ENCODE measurements at places on chromosomes 6 and 20.
A peak's percentile ranks its signal among the peaks of the same experiment; 100 is the strongest.

DNA sequence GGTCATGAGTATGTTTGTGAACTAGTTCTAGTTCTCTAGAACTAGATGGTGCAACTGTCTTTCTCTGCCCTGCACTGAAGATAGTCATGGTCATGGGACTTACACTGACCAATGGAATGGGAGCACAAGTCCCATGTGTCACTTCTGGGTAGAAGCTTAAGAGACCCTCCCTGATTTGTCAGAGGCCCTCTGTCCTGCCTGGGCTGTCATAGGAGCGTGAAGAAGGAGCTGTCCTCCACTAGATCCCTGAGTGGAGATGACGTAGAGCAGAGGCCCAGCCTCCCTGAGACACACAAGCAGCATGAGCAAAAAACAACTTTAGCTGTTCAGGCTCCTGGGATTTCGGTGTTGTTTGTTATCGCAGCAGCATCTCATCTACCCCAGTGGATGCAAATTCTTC is 514.5 kb downstream of the PREX1 start:
- no peak for DNase-seq

DNA sequence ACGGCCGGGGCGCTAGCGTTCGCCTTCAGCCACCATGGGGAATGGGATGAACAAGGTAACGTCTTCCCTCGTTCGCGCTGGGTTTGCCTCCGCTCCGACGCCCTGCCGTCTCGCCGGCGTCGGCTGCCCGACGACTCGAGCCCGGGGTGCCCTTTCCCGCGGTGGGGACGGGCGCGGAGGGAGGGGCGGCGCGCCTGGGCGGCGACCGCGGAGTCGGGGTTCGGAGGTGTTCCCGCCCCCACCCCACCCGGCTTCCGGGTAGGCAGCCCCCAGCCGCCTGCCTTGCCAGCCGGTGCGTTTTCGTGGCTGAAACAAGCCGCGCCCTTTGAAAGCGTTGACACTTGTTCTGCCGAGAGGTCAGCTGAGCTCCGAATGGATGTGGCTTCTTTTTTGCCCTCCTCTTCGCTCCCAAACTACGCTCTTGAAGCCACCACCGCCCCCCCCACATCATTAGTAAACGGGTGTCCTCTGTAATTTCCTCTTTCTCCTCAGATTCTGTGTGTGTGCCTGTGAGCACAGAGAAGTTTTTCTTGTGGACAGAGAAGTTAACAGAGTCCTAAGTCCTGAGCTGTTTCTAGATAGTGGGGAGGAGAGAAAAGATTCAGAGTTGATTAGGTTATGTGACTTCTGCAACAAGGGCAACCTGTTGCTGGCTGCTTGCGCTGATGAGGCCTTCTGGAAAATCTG is 362 bp downstream of the DUSP22 start:
- DNase-seq: peak; percentile 42

DNA sequence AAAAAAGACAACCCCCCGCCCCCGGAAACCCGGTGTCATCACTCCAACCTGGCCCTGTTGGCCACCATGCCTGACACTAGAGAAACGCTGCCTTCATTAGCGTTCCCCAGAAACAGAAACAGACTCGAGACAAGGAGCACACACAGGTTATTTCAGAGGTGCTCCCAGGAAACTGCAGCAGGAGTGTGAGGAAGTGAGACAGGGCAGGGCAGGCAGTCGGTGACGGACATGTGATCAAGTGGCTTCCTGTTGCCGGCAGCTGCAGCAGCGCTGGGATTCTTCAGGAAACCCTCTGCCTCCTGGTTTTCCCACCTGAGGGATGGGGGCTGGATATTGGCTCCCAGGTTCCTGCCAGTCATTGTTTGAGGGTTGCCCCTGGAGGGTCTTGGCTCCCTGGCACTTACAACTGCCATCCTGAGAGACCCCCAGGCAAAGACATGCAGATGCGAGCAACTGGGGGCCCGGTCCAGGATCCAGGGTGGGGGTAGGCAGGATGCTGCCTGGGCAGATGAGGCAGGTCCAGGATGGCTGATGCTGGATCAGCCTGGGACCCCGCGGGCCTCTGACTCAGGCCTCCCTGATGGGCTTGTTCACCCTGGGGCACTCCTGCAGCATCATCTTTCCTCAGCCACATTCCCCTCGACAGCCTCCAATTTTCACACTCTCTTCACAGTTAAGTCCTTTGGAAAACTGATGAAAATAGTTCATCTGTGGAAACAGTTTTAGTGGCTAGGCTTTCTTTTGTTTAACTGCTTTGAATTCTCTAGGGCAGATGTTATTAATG is 150.7 kb upstream of the SYNDIG1 start:
- no peak for DNase-seq

DNA sequence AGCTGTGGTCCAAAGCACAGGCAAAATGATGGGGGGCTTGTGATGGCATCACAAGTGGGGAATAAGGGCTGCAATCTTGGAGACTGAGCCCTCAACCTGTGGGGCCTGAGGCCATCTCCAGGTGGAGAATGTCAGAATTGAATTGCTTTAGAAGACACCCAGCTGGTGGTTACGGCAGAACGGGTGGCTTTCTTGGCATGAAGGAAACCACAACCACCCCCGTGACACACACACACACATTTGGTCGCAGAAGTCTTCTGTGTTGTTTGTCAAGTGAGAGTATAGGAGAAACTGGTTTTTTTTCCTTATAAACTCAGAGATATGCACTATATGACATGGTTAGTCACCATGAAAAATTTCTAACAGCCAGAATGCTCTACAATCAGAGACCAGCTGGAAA is 139.5 kb upstream of the CDH4 start:
- no peak for DNase-seq

GRCh38 chr6:168756009-168756634 is 315.1 kb downstream of the SMOC2 start:
- no peak for DNase-seq

GRCh38 chr6:120869397-120869796 is 464.9 kb downstream of the TBC1D32 start:
- DNase-seq: no peak

DNA sequence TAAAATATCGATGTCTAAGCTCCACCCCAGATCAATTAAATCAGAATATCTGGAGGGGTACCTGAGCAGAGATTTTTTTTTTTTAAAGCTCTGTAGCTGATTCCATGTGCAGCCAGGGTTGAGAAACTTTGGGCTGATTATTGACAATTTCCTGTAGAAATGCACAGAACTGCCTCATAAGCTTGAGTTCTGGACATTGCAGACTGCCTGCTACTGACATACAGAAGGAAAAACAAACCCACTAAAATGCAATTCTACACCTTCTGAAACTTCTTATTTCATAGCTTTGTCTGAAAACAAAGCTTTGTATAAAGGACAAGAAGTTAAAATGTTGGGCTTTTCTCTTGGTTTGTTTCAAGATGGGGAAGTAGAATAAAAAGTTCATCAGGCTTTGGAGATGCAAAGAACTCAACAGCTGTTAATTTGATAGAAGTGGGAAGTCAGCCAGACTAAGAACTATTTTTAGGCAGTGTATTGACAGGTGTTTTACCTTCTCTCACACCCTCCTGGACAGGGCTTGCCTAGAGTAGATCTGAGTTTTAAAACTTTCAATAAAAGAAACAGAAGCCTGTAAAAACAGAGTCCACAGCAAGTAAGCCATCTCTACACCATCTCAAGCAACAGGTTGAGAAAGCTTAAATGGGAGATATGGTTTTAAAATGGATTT is 147.7 kb downstream of the KCNQ5 start:
- no peak for DNase-seq

DNA sequence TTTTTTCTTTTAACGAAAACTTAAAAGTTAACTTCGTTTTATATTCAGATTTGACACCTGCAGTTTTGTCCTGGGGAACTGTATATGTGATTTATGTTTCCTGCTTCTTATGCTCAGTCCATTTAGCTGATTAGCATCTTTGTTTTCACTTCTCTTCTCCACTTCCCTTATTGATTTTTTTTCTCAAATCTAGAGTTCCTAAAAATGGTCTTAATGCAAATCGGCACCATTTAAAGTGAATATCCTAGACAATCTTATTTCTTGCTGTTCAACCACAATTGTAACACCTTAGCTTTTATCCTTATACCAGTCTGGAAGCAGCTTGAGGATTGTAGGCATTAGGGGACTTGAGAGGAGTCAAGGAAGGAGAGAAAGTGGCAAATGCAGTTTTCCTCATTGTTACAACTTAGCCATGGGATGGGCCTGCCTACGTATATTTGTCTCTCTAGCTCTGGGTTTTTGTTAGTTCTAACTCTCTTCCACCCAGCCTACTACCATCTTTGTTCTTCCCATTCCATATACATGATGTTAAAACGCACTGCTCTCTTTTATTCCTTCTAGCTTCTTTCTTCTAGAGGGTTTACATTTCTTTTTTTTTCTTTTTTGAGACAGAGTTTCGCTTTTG is 8.5 kb downstream of the QRSL1 start:
- DNase-seq: no peak

- no peak for DNase-seq
These were observed 29.0 kb downstream of the BPIFB1 start for GRCh38 chr20:33311996-33312395.

GRCh38 chr6:97129106-97129505 is 153.9 kb downstream of the MMS22L start:
- DNase-seq: no peak

GRCh38 chr6:134619789-134620188 is 301.9 kb upstream of the SGK1 start:
- DNase-seq: peak; percentile 73

GRCh38 chr6:7131390-7131789 is 23.6 kb downstream of the RREB1 start:
- DNase-seq: no peak

DNA sequence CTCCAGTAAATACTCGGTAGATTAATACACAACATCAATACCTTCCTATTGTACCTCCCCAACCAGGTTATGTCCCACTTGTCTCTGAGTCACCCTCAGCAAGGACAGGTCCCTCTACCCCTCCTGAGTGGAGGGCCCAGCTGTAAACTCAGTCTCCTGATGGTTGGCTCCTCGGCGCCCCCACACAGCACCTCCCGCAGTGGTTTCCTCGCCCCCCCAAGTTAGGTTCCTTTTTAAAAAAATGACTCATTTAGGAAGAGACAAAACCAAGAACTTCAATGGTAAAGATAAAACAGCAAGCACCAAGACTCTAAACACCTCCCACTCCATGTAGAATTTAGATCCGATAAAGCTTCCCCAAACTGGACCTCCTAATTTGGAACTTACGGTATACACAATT is 83.5 kb downstream of the TRERF1 start:
- DNase-seq: no peak
